ENCODE measurements at places on chromosomes 12 and 14.
A peak's percentile ranks its signal among the peaks of the same experiment; 100 is the strongest.

GRCh38 chr14:29475641-29476040 lies 452.0 kb downstream of the PRKD1 start:
- DNase-seq = no peak

DNA sequence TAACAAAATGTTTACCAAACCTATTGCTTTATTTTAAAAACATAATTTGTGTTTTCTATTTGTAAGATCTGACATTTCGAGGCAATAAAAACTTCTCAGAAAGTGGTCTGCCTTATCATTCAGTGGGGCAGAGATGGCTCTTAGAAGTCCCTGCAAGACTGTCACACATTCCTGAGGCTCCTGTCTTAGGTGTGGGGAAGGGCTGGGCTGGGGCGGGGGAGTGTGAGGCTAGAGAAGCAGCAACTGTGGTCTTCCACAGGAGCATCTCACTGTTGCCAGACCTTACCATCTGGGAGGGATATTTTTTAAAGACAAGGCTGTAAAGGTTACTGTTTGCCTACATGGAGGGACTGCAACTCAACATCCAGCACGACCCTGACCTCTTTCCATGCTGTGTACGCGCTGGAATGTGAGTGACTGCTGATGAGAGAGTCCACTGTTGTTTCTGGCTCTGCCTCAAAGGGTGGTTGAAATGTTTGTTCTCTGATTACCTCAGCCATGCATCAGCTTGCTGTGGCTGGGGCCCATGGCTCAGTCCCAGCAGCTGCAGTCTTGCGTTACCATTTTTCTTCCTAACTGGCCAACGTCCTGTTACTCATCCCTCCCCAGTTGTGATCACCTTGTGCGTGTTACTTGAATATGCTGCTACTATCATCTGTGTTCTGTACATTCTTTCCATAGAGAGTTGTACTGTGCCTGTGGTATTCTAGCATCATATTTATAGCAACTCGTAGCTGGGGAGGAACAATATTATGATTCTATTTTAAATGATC lies 12.4 kb downstream of the ERG28 start:
- DNase-seq = no peak

- DNase-seq = no peak
Measured at GRCh38 chr12:32504591-32504990, 105.2 kb downstream of the FGD4 start.

DNA sequence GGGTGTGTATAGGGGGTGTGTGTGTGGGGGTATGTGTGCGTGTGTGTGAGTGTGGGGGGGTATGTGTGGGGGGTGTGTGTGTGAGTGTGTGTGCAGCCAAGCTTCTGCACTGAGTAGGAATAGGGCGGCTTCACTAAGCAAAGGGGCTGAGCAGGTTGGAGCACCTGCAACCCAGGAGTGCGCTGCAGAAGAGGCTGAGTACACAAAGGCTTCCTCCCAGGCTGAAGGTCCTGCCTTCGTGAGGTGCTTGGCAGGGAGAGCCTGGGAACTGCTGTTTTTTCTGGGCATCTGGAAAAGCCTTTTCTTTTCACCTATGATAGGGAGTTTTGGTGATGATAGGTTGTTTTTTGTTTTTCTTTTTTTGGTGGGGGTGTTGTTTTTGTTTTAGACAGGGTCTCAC lies 6.0 kb upstream of the NUDT14 start:
- DNase-seq = no peak

DNA sequence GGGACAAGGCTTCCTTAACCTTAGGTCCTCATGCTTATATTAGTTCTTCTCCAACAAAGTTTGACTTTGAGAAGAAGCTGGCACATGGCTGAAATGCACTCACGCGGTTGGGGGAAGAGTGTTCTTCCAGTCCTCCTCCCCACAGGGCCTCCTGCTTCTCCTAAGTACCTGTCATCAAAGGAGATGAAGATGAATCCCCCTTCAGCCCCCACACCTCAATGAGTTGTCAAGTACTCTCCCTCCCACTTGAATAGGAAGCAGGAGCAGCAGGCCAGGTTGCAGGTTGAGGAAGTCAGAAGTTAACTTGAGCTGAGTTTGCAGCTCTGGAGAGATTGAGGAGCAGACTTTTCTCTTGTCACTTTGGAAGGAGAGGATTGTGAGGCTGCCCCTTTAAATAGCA lies 2.9 kb upstream of the PDE1B start:
- no peak for DNase-seq

DNA sequence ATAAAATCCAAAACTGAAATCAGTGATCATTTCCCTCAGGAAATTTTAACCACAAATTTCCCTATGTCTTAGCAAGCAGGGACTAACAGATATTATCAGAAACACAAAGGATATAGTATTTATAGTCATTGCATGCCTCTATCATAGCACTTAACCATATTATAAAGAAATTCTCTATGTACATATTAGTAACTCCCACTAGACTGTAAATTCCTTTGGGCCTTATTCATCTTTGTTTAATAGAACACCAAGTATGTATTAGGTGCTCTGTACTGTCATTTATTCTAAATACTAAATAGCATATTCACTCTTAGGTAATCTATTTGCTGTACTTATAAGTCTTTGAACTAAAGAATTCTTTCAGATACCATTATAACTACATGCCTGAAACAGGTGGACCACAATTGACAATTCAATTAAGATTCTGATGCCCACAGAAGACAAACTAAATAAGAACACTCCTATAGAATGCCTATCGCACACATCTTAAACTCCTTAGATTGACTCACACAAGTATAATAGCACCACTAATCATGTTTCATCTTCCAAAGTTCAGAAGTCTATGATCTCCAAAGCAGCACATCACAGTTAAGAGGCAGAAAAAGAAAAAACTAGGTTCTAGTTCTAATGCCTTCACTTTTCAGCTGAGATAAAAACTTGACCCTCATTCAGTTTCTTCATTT lies 134.1 kb downstream of the FSCB start:
- no peak for DNase-seq

DNA sequence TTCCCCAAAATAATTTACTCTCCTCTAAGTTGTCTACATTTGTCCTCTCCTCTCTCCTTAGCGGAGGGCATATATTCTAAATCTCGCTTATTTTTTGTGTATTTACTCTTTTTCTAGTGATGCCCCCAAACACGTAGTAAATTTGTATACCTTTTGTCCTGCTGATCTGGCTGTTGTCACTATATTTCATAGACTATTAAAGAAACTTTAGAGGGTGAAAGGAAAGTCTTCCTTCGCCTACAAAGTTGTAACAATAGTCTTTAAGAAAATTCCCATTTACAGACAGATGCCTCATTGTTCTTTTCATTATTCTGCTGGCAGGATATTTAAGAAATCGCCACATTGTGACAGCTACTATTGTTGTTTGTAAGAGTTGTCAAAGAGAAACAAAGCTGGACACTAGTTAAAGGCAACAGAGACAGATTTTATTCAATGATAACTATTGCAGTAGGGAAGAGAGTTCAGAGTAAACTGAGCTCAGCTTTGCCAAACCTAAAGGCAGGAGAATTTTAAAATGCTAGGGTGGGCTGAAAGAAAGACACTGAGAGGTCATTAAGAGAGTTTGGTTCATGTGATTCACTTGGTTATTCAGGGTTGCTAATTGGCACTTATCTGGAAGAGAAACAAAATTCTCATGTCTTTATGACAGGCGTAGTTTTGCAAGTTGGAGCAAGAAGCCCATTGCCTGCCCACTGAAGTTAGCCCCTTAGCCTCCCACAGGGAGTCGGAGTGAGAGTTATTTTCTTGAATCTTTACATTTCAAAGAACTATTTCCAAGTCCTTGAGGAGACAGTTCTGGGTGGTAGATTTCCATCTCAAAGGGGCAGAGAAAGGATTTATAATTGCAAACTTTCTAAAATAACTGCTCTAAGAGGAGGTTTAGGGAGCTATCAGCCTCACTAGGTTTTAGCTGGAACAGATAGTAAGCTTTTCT lies 1272.5 kb upstream of the SEL1L start:
- no peak for DNase-seq

DNA sequence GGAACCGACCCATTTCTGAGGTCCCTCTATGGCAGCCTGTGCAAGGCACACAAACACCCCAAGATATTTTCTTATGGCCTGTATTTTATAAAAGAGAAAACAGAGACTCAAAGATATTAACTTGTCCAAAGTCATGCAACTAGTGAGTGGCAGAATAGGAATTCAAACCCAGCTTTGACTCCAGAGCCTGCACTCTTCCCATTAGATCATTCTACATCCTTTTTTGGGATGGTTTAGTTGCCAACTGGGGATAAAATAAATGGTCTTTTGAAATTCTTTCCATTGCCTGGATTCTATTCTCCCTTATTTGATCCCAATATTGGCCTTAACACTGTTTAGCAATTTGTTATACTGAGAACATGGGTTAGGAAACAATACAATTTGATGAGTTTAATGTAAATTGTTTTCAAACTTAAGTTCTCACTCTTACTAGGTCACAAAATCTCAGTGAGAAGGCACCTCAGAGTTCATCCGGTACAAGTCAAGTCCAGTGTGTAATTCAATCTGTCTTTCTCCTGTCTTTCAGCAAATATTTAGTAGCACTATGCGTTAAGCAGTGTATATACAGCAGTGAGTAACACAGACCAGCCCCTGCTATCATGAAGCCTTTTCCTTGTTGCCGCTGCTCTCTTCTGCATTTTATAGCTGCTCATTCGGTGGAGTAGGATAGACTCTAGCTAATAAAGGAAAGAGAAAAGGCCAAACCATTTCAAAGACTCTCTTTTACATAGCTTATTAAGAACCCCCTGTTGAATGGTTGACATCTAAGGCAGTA lies 162.1 kb upstream of the IFNG-AS1 start:
- DNase-seq = no peak

GRCh38 chr14:99688629-99689028 lies 4.5 kb downstream of the CYP46A1 start:
- peak; percentile 3 for DNase-seq

DNA sequence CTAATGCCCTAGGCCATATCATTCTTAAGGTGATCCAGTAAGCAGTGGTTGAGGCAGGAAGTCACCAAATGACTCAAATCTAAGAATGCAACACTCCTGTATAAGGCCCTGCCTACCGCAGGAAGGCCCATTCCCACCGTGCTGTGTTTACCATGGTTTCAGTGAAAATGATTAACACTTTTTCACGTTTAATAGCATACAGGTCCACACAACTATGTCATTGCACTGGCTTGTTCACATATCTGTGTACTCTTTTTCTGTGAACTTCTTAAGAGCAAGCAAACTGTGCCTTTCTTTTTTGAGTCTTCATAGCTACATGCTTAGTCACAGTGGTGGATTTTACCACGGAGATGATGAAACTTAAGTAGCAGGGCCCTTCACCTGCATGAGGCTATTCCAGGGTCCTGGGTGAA lies 214.9 kb downstream of the CNTN1 start:
- no peak for DNase-seq

DNA sequence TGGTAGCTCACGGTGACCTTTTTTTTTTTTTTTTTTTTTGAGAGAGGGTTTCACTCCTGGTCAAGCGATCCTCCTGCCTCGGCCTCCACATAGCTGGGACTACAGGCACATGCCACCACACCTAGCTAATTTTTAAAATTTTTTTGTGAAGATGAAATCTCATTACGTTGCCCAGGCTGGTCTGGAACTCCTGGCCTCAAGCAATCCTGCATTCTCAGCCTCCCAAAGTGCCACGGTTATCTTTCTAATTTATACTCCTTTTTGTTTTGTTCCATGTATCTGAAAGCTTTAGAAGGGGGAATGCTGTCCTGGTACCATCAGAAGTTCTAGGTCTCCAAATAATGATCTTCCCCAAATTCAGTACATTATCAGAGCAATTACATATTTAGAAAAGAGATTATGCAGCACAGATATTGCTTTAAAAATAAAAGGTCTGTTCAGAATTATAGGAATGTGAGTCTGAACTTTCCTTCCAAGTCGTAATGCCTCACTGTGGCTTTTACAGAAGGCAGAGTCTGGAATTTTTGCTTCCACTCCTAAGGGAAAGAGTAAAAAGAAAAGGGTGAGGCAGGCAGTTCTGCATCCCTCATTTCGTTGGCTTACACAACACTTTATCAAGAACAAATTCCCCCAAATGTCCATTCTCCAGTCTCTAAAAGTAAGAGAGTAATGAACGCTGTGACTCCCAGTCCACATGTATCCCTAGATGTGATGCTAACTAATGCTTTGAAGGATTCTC lies 73.0 kb downstream of the GCH1 start:
- DNase-seq = no peak

DNA sequence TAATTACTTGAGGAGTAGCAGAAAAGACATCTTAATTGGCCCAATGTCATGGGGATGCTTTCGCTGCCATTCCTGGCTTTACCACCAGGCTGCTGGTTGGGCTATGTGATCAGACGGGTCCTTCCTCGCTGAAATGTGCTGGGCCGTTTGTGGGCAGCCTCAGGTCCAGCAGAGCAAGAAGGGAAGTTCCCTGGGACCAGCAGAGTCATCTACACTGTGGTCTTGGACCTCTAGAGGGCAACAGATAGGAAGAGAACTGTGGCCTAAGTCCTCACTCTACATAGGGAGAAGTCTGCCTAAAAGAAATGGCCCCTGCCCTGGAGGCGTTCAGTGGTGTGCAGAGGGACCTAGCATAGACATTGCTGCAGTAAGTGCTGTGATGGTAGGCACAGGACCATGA lies 10.9 kb downstream of the EVL start:
- DNase-seq = peak; percentile 78

- DNase-seq = peak; percentile 63
Measured at GRCh38 chr12:25051656-25052195, 102.8 kb upstream of the BCAT1 start.

DNA sequence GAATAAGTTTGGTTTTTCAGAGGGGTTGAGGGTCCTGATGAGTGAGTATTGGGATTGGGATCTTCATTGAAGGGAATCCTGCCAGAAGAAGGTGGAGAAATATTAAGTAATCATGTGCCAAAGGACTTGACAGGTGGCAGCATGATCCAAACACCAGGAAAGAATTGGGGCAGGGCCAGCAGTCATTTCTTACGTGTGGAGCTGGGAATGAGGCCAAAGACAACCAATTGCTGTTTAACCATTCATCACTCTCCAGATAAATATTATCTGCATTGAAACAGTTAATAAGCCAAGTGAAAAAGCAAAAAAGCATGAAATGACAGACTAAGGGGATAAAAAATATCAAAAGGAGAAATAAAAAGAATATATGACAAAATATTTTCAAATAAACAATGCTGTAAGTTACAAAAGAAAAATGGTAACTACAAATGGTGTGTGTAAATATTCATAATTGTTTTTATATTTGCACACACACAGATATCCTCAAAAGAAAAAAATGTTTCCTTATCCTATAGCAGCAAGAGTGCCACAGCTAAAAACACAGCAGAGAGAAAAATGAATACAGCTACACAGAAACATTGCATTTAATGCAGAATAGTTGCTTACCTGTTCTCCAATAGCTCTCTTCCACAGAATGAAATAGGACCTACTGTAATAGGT lies 26.2 kb downstream of the C2CD5 start:
- DNase-seq = no peak

DNA sequence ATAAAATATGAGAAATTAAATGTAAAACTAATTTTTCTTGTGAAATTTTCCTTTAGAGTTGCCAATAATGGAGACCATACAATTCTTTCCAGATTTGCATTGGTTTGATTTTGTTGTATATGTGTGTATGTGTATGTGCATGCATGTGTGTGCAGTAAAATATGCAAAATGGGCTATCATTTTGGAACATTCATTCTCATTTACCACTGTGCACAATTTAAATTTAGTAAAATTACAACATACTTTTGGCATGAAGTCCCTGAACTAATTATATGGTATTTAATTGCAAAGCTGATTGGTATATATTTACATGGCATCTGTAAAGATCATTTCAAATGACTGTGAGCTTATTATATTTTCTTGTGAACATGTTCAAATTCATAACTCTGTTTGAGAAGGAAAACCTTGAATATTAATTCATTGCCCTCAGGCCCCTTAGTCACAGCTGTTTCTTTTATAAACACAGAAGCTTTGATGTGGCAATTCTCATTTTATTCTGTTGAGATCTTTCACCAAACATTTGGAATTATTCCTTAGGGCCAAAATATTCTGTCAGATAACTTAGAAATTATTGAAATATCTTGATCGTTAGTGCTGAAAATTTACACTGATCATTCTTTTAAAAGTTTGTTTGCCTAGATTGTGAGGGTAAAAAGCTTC lies 17.6 kb downstream of the KERA start:
- DNase-seq = no peak
